CD4-positive, alpha-beta T cell treated with Interferon alpha-2 for 1 hour (primary cell): ENCODE measurements at places on chromosomes 1 and 21.

GRCh38 chr21:28858424-28858823, 134.3 kb downstream of the LTN1 start:
- no peak for DNase-seq

GRCh38 chr1:172827301-172827700, 168.4 kb downstream of the FASLG start:
- DNase-seq = no peak

DNA sequence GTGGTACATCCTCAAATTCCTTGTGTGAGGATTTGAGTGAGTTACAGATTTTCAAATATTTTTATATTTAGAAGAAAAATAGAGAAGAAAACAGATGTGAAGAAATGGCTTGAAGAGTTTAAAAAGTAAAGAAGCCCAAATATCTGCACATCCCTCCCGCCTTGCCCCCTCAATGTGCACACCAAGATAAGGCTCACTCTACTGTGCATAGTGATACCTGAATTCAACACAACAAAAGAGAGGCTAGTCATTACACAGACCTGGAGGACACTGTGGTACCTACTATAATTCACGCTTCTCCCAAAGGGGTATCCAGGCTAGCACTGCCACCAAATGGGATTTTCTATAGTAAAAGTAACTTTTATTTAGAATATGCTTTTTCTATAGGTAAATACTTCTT, 44.0 kb upstream of the SYT2 start:
- DNase-seq = no peak

GRCh38 chr1:167612587-167613385, 17.2 kb upstream of the RCSD1 start:
- DNase-seq = no peak

DNA sequence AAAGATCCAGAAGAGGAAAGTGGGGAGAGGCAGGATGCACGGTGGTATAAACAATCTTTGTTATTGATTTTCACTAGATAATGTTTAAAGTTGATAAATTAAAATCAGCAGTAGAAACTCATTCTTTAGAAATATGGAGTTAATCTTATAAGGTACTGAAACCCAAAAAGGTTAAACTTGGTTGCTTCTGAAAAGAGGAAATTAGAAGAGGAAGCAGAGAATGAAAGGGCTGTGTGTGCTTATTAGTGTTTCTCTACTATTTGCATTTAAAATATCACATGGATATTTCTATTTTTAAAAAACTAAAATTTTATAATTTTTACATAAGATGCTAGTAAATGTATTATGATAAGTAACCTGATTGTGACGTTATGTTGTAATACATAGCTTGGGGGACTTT, 24.4 kb downstream of the C1orf141 start:
- DNase-seq = no peak

- DNase-seq = no peak
Measured at GRCh38 chr1:226640321-226641136, 92.0 kb downstream of the STUM start.

GRCh38 chr1:92759361-92759760, 25.5 kb downstream of the EVI5 start:
- DNase-seq = no peak

DNA sequence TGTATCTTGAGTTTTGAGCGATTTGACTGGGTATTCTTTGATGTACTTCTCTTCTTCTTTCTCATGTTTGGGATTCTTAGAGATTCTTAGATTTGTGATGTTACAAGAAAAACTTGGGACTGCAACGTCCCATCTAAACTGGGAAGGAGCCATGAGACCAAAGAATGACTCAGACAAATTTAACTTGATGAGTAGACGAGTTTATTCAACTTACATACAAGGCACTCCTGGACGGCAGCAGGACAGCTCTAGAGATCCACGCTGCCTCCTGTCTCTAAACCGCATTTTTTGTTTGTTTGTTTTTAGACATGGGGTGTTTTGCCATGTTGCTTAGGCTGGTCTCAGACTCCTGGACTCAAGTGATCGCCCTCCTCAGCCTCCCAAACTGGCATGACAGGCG, 137.1 kb downstream of the PIK3R3 start:
- no peak for DNase-seq

DNA sequence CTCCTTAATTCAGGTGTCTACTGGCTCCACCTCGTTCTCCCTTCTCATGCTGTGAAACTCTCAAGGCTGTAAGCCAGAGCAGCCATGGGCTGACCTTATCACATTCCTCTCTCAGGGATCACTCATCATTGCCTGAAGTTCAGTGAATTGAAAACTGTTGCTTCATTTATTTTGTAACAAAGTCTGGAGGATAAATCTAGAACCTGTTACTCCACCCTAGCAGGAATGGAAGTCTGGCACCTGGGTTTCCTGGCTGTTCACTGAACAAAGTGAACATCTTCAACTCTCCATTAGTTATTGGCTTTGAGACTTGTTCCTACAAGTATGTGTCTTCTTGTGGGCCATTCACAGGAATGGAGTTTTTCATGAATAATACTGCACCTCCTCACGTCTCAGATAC, 584.1 kb downstream of the PTPRU start:
- no peak for DNase-seq

DNA sequence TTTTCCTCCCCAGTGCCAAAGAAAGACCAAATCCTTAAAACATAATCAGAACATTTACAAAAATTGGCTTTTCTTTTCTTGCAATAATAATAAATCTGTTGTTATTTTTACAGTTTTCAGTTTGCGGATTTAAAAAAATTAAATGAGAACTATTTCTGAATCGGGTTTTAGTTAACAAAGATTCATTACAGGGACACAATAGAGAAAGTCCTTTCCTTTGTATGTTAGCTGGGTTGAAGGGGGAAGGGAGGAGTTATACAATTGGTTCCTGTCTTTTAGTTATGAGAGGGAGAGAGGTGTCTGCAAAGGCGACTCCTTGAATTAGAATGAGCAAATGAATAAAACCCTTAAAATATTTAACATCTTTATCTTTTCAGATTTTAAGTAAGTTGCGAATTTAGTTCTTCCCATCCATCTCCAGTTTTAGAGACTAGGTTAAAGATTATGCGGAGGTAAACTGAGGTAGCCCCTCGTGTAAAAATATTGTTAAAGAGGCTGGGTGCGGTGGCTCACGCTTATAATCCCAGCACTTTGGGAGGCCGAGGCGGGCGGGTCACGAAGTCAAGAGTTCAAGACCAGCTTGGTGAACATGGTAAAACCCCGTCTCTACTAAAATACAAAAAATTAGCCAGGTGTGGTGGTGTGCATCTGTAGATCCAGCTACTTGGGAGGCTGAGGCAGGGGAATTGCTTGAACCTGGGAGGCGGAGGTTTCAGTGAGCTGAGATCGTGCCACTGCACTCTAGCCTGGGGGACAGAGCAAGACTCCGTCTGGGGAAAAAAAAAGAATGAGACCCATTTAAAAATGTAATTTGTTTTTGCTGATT, 3.9 kb downstream of the SPEN start:
- DNase-seq = no peak

- no peak for DNase-seq
Measured at GRCh38 chr1:82697965-82698364, 897.2 kb downstream of the ADGRL2 start.

DNA sequence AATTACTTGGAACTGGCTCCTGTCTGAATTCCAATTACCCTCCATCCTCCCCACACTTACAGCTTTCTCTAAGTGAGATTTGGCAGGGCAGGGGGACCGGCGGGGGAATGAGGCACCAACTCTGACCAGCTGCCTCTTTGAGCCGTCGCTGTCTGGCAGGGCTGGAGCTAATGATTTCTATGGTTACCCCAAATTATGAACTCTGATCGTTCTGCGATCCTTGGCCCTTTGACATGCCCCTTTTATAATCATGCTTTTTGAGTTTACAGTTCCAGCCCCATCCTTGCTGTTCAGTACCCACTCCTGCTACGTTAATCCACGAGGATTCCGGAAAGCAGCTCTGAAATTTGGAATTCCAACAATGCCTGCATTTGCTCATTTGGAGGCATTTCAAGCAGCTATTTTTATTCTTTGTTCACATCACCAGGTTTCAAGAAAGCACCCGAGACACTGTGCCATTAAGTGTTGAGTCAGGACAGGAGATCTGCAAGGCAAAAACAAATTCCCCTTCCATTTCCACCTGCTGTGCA, 54.6 kb upstream of the LBR start:
- DNase-seq = no peak

GRCh38 chr21:46097336-46098293, at the start of gene COL6A2:
Gene COL6A2, plus strand, starts transcription at chr21:46098112.
- peak; percentile 50 for DNase-seq

DNA sequence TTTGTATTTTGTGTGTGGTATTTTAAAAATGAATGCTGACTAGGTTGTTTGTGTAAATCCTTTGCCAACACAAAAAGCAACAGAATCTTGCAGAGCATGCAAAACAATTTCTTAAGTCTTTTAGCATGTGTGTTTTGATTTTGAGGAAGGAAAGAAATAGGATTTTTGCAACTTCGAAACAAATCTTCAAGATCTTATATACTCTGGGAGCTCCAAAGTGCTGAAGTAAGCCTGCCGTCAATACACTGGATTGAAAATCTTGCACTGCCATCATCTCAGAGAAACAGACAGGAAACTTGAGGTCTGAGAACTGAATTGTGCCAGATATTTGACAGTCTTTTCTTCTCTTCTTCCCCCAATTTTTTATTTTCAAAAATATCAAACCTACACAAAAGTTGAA, 29.3 kb upstream of the DISP1 start:
- DNase-seq = no peak

- no peak for DNase-seq
Measured at GRCh38 chr1:111252786-111253185, 25.3 kb downstream of the CHI3L2 start.

- DNase-seq = no peak
Measured at GRCh38 chr1:92985101-92985500, 23.8 kb upstream of the DIPK1A start.

- no peak for DNase-seq
Measured at GRCh38 chr1:9164919-9165318, 36.0 kb upstream of the GPR157 start.

DNA sequence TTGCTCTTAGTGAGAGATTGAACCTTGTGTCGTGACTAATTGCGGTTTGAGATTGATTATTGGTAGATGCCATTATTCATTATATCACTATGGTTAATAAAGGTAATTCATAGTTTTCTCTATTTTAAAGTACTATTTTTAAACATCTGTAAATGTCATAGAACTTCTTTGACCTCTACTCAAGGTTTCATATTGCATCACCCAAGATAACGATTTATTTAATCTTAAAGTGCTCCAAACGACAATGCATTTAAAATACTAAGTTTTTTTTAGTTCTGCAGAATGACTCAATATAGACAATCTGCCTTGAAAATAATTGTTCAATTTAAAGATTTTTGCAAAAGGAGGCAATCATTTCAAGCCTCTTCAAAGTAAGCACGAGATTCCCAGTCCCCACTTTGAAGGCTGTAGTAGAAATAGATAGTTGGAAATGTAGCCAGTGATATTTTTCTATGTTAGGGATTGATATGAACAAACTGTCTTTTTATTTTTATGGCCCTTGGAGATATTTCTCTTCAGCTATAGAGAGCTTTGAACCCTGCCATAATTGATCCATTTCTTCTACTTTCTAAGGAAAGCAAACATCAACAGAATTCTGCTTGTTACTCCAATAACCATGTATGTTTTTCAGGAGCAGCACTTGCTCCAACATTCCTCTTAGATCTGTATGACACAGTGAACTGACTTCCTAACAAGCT, 114.2 kb upstream of the PALMD start:
- no peak for DNase-seq

- no peak for DNase-seq
Measured at GRCh38 chr1:113928187-113928930, 765 bp upstream of the HIPK1 start.

- DNase-seq = no peak
Measured at GRCh38 chr1:7470904-7471638, 300.0 kb upstream of the VAMP3 start.

DNA sequence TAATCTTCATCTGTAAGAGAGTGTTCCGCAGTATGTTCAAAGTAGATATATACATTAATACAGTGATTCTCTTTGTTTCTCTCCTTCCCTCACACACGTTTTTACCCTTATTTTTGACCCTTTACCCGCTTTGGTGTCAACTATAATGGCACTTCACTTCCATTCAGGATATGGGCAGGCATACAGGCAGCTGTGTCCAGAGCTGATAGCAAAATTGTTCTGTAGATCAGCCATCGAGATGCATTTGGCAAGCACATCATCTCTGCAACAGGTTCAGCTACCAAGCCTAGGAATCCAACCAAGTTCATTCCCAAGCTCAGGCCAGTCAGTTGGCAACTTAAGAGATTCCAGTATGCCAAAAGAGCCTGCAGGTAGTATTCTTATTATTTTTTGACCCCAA, 74.8 kb downstream of the FNBP1L start:
- no peak for DNase-seq

DNA sequence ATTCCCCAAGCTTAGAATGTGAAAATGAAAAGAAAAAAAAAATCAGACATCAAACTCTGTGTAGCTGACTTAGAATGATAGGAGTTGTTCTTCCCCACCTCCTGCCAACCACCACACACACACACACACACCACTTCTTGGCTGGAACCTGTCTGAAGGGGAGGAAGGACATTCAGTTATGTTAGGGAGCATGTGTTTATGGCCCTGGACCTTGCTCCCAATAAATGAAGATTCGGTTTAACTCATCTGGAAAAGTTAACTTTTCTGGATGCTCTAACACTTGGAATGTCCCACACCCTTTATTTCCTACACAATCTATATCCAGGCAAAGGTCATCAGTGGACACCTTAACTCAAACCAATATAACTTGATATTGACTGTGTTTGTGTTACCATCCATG, 112.4 kb downstream of the DAB1 start:
- DNase-seq = no peak

- DNase-seq = no peak
Measured at GRCh38 chr1:91015794-91016550, 5.9 kb downstream of the ZNF644 start.

DNA sequence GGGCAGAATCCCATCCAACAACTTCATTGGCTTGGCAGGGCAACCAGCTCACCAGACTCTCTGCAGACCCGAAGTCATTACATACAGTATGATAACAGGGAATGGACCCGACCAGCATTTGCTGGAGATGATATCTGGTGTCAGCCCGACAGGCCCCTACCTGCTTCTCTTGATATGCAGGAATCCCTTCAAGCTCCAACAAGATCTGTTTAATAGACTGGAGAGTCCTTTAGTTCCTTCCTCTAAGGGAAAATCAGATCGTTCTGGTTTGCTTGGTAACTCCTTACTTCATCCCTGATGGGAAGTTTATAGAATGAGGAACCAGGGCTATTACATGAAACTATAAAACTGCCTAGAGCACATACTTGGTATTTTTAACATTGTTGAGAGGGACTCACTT, 61.2 kb downstream of the EDARADD start:
- no peak for DNase-seq

- DNase-seq = no peak
Measured at GRCh38 chr21:41668051-41668541, 98.8 kb downstream of the RIPK4 start.

- no peak for DNase-seq
Measured at GRCh38 chr1:246515390-246516005, 8.4 kb upstream of the SMYD3 start.

DNA sequence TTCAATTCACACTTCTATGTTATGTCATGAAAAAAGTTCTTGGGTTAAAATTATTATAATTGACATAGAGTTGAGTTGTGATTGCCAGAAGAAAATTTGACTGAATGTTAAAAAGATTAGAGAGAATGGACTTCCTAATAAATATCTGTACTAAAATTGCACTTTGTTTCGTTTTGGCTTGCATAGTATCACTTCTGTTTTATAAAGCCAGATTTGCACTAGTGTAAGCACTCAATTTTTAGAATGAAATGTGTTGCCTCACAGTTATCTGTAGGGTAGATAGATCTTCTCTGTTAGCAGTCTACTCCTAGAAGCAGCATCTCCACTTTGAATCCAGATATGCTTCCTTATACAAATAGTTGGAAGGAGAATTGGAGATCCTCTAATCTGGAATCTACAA, 95.2 kb upstream of the MPC2 start:
- DNase-seq = no peak

- peak; percentile 46 for DNase-seq
Measured at GRCh38 chr1:204564835-204565234, 48.6 kb downstream of the MDM4 start.
